Stimulated activated CD4-positive, alpha-beta T cell treated with anti-CD3 and anti-CD28 coated beads, TNF-alpha, amount 100 ng/mL, for 4 hours (primary cell): ENCODE measurements at places on chromosomes 7 and 10.

- DNase-seq, result no peak
Observed at GRCh38 chr10:101355072-101355706, 1.2 kb downstream of the BTRC start.

GRCh38 chr10:91665842-91666241, 33.0 kb upstream of the PPP1R3C start:
- no peak for DNase-seq

DNA sequence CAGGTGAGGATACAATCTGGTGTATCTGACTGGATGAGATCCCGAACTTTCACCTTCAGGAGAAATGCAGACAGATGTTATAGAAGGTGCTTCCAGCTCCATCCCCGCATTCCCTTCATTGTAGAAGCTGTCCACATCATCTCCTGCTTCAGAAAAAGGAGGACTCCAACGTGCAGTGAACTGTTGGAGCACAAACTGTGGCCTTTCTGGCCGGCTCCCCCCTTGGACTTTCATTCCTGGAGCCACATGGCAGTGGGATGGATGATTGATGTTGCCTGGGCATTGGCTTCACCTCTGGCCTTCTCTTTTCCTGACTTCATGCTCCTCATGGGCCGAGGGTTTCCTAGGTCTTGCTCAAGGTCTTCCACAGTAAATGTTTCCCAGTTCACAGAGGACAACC, 29.6 kb upstream of the ZNF273 start:
- DNase-seq, result no peak

DNA sequence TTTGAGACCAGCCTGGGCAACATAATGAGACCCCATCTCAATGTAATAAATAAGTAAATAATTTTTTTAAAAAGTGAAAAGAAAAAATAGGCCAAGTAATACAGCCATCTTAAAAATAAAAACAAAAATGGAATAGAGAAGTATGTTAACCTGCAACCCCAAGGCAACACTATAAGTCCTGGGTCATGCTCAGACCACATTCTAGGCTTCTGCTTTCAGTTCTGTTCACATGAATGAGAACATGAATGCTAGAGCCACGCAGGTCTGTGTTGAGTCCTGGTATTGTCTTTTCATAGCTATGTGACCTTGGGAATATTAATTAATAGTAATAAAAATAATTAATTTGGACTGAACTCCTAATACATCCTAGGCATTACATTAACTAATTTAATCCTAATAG, 284.0 kb downstream of the AUTS2 start:
- DNase-seq, result no peak

DNA sequence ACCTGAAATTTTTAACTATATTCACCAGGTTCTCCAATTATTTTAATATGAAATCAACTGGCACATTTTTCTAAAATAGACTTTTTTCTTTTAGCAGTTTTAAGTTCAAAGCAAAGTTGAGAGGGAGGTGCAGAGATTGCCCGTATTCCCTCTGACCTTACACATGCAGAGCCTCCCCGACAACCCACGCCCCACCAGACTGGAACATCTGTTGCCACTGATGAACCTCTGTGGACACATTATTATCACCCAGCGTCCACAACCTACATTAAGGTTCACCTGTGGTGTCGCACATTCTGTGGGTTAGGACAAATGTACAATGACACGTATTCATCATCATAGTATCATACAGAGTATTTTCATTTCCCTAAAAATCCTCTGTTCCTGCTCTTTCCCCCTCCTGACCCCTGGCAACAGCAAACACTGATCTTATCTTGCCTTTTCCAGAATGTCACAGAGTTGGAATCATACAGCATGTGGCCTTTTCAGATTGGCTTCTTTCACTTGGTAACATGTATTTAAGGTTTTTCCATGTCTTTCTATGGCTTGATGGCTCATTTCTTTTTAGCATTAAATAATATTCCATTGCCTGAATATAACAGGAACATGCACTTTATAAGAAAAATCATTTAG, 37.1 kb downstream of the COBL start:
- DNase-seq, result no peak
